ENCODE measurements at places on chromosomes 7 and 10.

DNA sequence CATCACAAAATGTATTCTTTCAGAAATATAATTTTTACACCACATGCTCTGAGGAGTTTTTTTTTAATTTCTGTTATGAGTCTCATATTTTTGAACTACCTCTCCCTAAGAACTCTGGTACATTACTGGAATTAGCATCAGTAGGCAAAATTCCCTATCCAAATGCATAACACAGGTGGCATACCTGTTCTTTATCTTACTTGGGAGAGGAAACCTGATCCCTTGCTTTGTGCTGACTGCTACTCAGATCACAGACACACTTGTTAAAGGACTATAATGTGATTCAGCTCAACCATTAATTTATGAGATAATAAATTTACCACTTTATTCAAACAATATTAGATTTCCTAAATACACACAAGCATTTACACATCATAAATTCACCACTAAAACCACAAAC lies 617.2 kb downstream of the GRM8 start:
- no peak for DNase-seq

DNA sequence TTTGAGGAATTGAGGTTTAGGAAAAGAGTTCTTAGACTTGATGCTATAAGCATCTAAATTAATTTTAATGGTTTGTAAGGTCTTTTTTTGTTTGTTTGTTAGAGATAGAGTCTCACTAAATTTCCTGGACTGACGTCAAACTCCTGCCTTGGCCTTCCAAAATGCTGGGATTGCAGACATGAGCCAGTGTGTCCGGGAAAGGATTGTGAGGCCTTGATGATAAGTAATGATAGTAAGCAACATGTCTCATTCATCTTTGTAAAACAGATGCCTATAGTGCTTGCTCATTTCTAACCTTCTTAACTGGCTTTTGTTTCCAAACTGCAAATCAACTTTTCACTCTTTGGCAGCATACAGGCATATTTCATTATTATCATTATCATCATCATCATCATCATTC lies 176.0 kb upstream of the KCND2 start:
- DNase-seq, result no peak

DNA sequence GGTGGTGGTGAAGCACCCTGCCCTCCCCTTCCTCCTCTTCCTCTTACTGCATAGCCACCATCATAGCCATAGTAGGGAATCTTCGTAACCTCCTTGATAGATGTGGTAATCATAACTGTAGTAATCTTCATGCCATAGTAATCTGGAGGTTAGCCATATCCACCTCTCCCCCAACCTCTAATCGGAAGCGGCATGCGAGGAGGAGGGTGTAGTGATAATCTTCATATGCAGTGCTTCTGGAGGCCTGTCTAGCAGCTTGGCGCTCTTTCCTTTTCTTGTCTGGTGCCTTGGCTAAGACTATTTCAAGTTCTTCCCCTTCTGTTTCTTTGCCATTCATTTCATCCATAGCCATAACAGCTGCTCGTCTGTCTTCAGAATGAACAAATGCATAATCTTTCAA lies 90.9 kb downstream of the MLLT10 start:
- DNase-seq, result no peak

DNA sequence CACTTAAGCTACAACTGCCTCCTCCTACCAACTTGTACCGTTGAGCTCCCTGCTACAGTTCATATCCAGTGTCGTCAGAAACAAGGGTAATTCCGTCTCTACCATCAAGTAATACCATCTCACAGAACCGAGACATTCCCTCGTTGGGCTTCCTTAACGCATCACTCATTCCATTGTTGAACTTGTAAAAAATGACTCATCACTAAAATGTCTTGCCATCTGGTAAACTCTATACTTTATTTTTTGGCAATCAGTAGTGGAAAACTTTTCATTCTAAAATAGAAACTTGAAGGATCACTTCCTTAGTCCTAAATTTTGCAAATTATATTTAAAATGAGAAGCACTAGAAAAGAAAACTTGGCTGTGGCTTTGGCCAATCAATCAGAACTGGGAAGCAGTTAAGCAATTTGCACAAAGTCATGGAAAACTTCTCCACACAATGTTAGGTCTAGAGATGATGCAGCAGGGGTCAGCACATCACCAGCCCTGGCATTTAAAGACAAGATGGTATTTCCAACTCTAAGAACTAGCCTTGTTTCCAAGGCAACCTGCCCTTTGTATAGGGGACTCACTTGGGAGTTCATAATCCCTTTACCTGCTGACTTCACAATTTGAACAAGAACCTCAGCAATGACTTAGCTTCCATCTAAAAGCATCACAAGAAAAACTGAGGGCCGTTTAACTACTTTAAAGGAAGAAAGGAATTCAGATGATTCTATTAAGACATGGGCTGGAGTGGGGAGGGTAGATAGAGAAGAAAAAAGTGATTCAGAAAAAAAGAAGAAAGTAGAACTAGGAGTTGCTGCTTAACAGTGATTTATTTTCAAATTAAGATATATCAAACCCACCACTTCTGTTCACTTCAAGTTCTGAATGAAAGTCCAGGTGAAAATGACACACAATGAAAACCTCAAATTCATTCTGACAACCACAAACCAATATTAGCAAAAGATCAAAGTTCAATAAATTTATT lies 288.1 kb downstream of the PARD3 start:
- no peak for DNase-seq

DNA sequence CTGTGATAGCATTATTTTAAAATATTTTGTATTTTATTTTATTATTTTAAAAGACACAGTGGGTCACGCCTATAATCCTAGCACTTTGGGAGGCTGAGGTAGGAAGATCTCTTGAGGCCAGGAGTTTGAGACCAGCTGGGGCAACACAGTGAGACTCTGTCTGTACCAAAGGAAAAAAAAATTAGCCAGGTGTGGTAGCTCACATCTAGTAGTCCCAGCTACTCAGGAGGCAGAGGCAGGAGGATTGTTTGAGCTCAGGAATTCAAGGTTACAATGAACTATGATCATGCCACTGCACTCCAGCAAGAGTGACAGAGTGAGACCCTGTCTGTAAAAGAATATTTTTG lies 37.1 kb downstream of the FBXL13 start:
- DNase-seq, result no peak

DNA sequence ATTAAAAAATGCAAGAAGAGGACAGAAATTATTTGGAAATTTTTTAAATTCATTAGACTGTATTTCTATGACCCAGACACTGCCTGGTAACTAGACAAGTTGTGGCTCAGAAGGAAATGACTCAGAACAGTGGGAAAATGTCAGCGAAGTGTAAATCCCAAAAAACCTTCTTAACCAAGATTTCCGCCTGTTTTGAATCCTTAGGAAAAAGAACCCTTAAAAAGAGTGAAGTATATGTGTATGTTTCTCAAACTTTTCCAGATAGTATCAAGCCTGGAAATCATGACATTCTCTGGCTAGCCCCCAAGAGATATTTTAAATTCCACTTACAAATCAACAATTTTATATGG lies 42.7 kb upstream of the PLXNA4 start:
- no peak for DNase-seq

GRCh38 chr10:97736403-97736901 lies 476 bp upstream of the ZFYVE27 start:
- no peak for DNase-seq

- no peak for DNase-seq
Observed at GRCh38 chr7:87341441-87341840, 4.0 kb upstream of the CROT start.

DNA sequence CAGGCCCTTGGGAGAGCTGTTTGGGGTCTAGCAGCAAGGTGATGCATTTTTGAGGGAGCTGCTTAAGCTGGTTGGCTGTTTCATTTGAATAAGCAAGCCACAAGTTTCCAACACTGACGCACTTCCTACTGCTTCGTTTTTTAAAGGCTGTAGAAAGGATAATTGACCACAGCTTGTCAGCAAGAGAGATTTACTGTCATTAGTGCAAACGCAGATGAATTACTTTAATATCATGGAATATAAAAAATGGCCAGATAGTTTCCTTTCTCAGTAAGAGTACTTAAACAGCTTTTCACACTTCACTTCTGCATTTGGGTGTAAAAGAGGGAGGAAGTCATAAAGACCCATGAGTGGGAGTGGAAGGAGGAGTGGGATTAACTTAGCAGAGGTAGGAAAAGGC lies 61.5 kb downstream of the FZD1 start:
- DNase-seq, result no peak

- no peak for DNase-seq
Observed at GRCh38 chr7:121831801-121832200, 41.2 kb upstream of the PTPRZ1 start.

- no peak for DNase-seq
Observed at GRCh38 chr10:43308986-43309385, 42.1 kb upstream of the RASGEF1A start.

GRCh38 chr10:86348321-86349210 lies 18.0 kb downstream of the GRID1 start:
- DNase-seq, result no peak

GRCh38 chr7:77269360-77270093 lies 69.9 kb upstream of the FGL2 start:
- DNase-seq, result no peak

DNA sequence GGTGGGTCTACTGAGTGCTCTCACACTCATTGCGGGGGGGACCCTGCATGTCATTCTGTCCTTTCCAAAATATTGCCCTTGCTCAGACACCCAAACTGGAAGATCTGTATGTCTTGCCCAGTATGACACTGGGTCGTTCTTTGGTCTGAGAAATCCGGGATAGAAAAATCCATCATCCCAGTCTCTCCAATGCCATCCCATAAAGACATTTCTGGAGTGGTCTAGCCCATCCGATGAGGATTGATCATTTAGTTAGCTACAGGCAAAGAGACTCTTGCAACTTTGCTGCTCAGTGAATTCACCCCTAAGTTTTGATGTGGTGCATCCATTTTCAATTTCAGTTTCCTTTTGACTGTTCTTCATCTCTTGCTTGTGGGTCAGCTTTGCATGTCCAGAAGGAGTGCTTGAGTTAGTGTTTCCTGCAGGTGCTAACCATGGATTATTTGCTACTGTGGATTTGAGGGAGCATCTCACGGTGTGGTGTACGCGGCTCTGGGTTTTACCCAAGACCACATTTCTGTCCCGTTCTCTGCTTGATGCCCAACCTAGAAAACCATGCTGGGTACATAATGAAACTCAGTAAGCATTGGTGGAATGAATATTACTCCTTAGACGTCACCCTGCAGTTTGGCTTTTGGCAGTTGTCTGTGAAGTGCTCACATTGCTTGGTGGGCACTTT lies 247.0 kb upstream of the MKI67 start:
- no peak for DNase-seq
